ENCODE measurements at places on chromosomes 5 and 9.

DNA sequence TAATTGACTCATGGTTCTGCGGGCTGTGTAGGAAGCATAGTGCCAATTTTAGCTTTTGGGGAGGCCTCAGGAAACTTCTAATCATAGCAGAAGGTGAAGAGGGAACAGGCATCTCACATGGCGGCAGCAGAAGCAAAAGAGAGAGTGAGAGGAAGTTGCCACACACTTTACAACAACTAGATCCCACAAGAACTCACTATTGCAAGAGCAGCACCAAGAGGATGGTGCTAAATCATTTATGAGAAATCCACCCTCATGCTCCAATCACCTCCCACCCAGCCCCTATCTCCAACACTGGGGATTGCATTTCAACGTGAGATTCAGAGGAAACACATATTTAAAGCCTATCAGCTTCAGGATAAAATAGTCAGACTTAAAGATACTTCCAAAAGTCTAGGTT lies 36.1 kb upstream of the LPAR1 start:
- H3K27me3 ChIP-seq = no peaks in the 10 kb centered on the region
- no peak overlapping the region for H3K27ac ChIP-seq
- no peaks in the 10 kb centered on the region for H3K36me3 ChIP-seq
- no peaks in the 10 kb centered on the region for H3K4me1 ChIP-seq
- DNase-seq = no peak

GRCh38 chr5:111147502-111147901 lies 55.4 kb downstream of the WDR36 start:
- H3K27me3 ChIP-seq = no peaks in the 10 kb centered on the region
- DNase-seq = no peak
- no peak overlapping the region for H3K4me3 ChIP-seq
- H3K27ac ChIP-seq = no peak overlapping the region

DNA sequence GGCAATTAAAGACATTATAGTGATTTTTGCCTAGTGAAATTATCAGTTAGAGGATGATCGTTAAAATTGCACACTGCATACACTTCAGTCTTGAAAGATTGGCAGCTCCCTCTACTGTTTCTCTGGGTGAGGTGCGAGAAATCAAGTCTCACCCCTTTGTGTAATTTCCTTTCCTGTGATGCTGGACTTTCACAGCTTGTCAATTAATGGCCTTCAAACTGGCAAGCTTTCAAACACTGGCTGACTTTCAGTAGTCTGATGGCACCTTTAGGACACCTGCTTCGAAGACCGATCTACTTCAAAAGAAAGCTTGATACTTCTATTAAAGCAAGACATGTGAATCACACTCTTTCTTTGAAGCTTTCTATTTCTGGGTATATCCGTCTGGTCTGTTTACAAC lies 706.7 kb upstream of the PTPRD start:
- no peak overlapping the region for H3K27ac ChIP-seq
- no peak overlapping the region for H3K4me3 ChIP-seq
- DNase-seq = peak; percentile 0
- no peaks in the 10 kb centered on the region for H3K27me3 ChIP-seq
- H3K36me3 ChIP-seq = no peaks in the 10 kb centered on the region

DNA sequence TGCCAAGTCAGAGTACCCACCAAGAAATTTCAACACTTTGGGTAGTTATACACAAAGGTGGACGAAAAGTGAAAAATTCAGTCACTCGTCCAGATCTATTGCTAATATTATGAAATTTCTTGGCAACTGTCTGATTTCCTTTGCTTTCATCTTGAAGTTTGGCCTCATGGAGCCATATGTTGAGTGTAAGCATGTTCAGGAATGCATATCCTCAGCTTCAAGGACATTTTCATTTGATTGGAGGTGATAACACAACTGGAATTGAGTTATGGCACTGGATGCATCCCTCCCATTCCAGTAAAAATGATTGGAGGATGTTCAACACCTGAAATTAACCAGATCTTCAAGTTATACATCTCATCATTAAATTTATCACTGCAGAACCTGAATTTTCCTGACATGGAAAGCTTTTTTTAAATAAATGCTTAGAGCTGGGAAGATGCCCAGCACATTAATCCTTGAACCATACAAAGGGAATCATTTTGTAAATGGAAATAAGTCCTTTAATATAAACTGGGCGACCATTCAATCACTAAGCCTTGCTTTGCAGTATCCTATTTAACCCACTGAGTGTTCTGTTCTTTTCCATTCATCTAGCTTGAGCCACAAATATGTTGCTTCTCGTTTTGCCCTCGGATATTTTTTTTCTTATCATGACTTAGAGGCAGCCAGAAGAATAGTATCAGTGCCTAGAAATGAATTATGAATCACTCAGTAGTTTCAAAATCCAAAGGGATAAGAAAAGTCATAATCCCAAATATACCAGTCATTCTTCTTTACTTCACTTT lies 273.7 kb upstream of the PIK3R1 start:
- H3K4me1 ChIP-seq = 0 out of 2 replicates have a peak, but pooled peaks cover 6% of the 10 kb centered on the region
- H3K27ac ChIP-seq = no peak overlapping the region
- no peak overlapping the region for H3K4me3 ChIP-seq
- H3K27me3 ChIP-seq = no peaks in the 10 kb centered on the region
- DNase-seq = peak; percentile 43

DNA sequence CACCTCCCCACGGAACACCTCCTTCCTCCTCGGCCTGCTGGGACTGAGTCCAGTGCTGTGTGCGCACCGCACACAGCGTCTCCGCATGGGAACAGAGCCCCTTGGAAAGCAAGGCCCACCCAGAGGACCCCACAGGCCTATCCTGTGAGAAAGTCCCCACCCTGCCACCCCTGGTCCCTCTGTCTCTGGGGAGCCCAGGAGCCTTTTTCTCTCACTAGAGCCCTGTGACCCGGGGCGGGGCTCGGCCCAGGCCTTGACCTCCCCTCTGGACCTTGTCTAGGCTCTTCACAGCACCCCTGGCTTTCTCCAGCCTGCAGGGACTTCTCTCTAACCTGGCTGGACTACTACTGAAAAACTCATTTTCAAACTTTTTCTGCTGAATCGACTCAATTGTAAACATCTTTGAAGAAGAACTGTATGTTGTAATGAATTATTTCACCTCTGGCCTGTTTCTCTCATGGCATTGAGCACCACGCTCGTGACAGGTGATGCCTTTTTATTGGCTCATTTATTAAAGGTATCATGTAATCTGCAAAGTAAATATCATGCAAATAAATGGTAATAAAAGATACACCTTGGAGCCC lies 89.2 kb downstream of the IRX1 start:
- H3K4me1 ChIP-seq = no peaks in the 10 kb centered on the region
- H3K36me3 ChIP-seq = no peaks in the 10 kb centered on the region
- no peaks in the 10 kb centered on the region for H3K27me3 ChIP-seq

DNA sequence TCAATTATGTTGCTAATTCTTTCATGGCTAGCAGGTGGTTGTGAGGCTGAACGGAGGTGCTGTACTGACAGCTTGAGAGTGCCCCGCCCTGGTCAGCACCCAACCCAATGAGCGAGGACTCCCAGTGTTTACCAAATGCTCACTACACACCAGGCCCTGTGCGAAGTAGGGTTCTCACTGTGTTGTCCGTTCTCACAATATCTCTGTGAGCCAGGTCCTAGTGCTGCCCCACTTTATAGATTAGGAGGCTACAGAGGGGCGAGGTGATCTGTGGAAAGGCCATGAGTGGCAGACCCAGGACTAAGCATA lies 28.2 kb downstream of the COL15A1 start:
- no peak for DNase-seq
- H3K36me3 ChIP-seq = no peaks in the 10 kb centered on the region
- no peak overlapping the region for H3K27ac ChIP-seq
- H3K4me1 ChIP-seq = peaks cover 12% of the 10 kb centered on the region
- peaks cover 7% of the 10 kb centered on the region for H3K27me3 ChIP-seq
- H3K4me3 ChIP-seq = no peak overlapping the region

DNA sequence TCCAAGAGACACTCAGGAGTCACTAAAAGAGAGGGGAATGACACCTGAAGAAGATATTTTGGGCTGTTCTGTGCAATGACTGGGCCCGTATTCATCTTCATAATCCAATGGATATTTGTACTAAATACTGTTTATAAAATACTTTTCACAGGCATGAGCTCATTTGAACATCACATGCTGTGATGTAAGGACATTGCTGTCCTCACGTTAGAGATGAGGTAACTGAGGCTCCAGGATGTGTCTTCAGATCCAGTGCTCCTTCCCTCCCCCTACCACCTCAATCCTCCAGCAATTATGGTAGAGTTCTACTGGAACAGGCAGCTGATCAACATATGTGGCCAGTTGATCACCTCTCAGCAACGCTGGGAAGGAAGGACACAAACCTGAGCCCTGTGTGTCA lies 139.4 kb upstream of the OSMR start:
- no peak for DNase-seq
- H3K4me1 ChIP-seq = 0 out of 2 replicates have a peak, but pooled peaks cover 11% of the 10 kb centered on the region
- H3K27ac ChIP-seq = no peak overlapping the region
- no peaks in the 10 kb centered on the region for H3K36me3 ChIP-seq

DNA sequence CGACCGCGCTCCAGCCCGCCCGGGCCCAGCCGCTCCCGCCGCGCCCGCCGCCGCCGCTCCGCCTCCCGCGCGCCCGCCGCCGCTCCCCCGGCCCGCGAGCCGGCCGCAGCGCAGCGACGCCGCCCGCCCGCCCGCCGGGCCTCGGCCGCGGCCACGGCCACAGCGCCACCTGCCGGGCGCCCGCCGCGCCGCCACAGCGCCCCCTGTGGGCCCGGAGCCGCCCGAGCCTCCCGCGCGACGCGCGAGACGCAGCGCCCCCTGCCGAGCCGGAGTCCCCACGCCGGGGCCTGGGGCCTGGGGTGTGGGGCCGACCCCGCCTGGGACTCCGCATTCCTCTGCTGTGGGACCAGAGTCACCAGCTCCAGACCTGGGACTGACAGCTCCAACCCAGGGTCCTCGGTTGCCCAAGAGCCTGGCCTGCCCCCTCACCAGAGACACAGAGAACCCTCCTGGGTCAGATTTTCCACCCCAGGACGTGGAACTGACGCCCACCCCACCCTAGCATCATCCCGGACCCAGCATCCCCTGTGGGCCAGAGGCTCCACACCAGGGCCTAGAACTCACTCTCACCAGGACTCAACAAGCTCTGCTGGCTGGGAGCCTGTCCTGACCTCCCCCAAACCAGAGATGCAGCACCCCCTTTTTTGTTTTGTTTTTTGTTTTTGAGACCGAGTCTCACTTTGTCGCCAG lies at the start of gene RAPGEF1:
TSS of gene RAPGEF1 (minus strand) at position 118 of the 690 bp plus-strand sequence. CDS start 246 bp downstream, outside the sequence.
- peak within 1 kb of the TSS; percentile 37 for H3K27ac ChIP-seq
- H3K4me3 ChIP-seq = peak within 1 kb of the TSS; percentile 79
- peaks cover 10% of the 10 kb centered on the region for H3K4me1 ChIP-seq
- H3K36me3 ChIP-seq = no peaks in the 10 kb centered on the region

DNA sequence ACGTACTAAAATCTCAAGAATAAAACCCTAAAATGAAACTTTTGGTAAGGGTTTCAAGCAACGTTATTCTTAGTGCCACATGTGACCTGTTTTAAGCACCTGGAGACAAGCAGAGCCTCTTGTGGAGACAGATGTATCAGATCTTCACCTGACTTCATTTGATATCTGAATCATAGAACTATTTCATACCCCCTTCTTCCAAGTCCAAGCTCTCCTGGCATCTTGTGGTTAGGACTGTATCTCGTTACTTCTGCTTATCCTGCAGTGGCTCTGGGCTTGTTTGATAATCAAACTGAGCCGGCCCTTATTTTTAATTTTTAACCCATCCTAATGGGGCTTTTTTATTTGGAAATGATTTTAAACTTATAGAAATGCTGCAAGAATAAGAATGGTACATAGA lies 11.1 kb upstream of the FSD1L start:
- no peak overlapping the region for H3K27ac ChIP-seq
- H3K27me3 ChIP-seq = no peaks in the 10 kb centered on the region
- H3K36me3 ChIP-seq = no peaks in the 10 kb centered on the region
- no peak for DNase-seq

DNA sequence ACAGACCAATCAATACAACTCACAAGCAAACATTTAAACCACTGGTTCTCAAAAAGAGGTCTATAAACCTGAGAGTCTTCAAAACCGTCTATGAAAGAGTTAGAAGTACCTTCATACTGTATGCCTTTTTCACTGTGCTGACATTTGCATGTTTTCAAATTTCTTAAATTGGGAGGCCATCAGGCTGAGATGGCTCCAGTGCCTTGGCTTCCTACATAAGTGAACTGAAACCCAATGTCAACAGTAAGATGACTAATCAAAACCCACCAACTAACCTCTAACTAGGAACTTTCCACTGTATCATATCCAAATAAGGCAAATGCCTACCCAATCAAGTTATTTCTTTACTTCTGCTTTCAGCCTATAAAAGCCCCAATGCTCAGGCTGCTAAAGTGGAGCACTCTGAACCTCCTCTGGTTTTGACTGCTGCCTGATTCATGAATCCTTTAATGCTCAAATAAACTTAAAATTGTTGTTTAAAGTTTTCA lies 35.1 kb downstream of the FAM13B start:
- DNase-seq = peak; percentile 5
- H3K36me3 ChIP-seq = 0 out of 2 replicates have a peak, but pooled peaks cover 10% of the 10 kb centered on the region
- H3K27ac ChIP-seq = no peak overlapping the region
- H3K4me3 ChIP-seq = no peak overlapping the region
- H3K27me3 ChIP-seq = no peaks in the 10 kb centered on the region
- H3K4me1 ChIP-seq = peaks cover 27% of the 10 kb centered on the region

DNA sequence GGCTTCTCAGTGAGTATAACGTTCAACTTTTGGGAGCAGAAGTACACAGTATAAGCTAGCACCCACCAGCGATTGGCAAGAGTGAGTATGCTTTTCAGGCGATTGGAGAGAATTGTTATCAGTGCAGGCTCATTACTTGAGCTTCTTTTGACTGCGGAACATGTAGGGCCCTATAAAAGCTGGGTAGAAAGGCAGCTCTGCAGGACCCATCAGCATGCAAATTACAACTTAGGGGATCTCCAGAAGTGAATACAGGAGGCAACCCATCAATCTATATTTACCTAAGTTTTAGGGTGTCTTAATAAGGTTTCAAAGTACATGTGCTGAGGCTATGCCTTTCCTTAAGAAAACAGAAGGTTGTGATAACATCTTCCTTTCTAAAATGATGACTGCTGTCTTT lies 225.0 kb downstream of the MLLT3 start:
- no peak for DNase-seq
- no peaks in the 10 kb centered on the region for H3K36me3 ChIP-seq
- H3K27me3 ChIP-seq = no peaks in the 10 kb centered on the region

- no peaks in the 10 kb centered on the region for H3K27me3 ChIP-seq
- DNase-seq = peak; percentile 20
- no peaks in the 10 kb centered on the region for H3K36me3 ChIP-seq
- H3K4me3 ChIP-seq = peak overlapping the region; percentile 96
- no peaks in the 10 kb centered on the region for H3K4me1 ChIP-seq
- peak overlapping the region; percentile 35 for H3K27ac ChIP-seq
Measured at GRCh38 chr5:178131446-178131996, 707 bp downstream of the RMND5B start.

GRCh38 chr5:55900776-55901175 lies 49.6 kb downstream of the IL31RA start:
- H3K4me3 ChIP-seq = no peak overlapping the region
- DNase-seq = no peak
- no peaks in the 10 kb centered on the region for H3K27me3 ChIP-seq
- H3K36me3 ChIP-seq = no peaks in the 10 kb centered on the region

GRCh38 chr5:171714261-171714660 lies 71.4 kb upstream of the SMIM23 start:
- DNase-seq = no peak
- no peaks in the 10 kb centered on the region for H3K36me3 ChIP-seq
- no peak overlapping the region for H3K4me3 ChIP-seq
